Esophagus squamous epithelium (tissue), 5 donors: ENCODE measurements at places on chromosomes 1 and 21.

GRCh38 chr1:50979937-50980336 is 9.9 kb downstream of the CDKN2C start:
- DNase-seq: no peak

DNA sequence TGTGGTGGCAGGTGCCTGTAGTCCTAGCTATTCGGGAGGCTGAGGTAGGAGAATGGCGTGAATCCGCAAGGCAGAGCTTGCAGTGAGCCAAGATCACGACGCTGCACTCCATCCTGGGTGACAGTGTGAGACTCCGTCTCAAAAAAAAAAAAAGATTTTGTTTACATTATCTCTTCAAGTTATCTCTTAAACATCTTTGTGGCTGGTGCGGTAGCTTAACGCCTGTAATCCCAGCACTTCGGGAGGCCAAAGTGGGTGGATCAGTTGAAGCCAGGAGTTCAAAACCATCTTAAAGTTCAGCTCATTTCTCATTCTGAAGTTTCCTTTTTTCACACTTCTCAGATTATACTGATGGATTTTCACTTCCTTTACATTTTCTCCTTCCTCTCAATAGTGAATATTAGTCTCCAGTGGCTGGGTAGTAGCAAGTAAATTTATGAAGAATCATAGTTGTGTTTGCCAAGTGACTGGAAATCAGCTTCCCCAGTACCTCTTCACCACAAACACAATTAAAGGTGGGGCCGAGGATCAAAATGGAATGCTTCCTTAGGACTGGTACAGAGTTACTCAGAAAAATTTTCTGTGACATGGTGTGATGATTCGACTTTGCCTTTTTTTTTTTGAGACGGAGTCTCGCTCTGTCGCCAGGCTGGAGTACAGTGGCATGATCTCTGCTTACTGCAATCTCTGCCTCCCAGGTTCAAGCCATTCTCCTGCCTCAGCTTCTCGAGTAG is 13.8 kb downstream of the PIP5K1A start:
- no peak for DNase-seq

DNA sequence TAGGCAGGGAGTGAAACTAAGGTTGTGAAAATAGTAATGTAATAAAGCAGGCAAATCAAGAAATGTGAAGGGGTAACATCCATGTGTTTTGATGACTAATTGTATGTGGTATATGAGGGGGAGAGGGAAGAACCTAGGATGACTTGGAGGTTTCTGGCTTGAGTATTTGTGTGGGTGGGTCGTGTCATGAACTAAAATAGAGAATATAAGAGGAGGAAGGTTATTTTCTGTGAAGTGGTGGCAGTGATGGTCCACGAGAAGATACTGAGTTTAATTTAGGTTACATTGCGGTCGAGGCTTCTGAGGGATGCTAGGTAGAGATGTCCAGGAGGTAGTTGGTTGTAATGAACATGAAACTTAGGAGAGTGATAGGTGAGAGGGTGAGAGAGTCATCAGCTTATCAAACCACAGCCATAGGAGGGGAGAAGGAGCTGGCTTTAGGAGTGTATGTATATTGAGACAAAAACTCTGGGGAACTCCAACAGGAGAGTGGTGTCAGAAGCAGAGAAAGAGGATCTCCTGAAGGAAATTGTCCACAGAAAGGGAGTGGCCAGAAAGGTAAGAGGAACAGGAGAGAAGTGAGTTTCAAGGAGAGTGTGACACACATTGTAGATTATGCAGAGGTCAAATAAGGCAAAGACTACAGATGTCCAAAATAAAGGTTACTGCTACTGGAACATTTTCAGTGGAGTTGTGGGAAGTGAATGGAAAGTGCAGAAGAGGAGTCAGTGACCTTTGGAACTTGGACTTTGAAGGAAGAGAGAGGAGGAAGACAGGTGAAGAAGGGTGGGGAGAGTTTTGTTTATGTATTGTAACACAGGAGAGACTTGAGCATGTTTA is 89.0 kb upstream of the MACF1 start:
- no peak for DNase-seq

- DNase-seq: no peak
These were observed 106.8 kb downstream of the KCTD3 start for GRCh38 chr1:215673943-215674342.

DNA sequence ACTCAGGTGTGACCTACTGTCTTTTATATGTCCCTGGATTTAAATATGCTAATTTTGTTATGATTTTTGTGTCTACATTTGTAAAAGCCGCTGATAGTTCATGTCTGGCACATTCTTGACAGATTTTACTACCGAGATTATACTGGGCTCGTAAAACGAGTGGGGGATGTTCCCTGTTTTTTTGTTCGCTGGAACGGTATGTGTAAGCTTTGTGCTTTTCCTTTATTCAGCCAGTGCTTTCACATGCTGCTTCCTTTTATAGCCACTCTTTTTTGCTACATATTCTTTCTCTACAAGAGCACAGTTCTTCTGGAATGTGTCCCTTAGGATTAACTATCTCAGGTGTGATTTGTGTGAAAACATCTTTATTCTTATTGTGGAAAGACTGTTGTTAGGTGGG is 46.6 kb downstream of the ADARB1 start:
- DNase-seq: no peak

GRCh38 chr1:30044656-30045144 is 678.7 kb downstream of the MATN1 start:
- no peak for DNase-seq

DNA sequence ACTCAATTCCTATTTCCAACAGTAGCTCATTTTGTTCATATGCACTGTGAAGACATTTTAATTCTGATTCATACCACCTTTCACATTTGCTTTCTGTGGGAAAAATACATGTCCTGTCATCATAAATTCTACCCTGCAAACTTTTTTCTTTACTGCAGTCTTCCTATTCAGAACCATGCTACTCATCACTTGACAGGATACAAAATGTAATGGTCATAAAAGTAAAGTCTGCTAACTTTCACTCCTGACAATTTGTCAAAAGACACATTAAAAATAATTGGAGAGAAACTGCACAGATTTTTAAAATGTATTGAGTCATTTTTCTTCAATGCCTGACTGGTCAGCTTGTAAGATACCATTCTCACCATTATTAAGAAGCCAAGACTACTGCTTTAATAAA is 1817.1 kb downstream of the BRINP3 start:
- DNase-seq: no peak
